ENCODE measurements at places on chromosomes 3 and 15.

- DNase-seq, result peak; percentile 38
Measured at GRCh38 chr3:142888481-142889211, at the start of gene PCOLCE2. TSS of gene PCOLCE2 (minus strand) at chr3:142889083. CDS start at chr3:142888896, 187 bp downstream.

DNA sequence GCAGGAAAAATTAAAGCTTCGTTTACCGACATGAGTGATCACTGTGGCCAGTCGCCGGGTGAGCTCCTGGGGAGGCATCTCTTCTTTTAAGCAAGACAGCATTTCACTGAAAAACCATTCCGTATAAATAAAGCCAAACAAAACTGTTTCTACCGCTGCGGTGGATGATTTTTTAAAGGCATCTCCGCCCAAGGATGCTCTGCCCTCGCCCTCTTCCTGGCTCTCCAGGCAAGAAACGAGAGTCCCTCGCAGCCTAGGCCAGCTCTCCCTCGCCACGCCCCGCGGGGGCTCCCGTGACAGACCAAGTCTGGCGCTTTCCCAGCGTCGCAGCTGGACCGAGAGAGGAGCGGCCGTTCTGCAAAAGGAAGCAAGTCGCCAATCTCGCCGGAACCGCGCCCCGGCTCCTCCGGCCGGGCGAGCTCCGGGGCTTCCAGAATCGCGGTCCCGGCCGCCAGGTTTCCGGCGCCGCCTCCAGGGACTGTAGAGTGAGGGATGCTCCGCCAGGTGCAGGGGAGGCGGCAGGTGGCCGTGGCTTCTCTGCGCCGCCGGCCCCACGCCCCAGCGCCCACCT is 458 bp downstream of the MCF2L2 start:
- peak; percentile 57 for DNase-seq

DNA sequence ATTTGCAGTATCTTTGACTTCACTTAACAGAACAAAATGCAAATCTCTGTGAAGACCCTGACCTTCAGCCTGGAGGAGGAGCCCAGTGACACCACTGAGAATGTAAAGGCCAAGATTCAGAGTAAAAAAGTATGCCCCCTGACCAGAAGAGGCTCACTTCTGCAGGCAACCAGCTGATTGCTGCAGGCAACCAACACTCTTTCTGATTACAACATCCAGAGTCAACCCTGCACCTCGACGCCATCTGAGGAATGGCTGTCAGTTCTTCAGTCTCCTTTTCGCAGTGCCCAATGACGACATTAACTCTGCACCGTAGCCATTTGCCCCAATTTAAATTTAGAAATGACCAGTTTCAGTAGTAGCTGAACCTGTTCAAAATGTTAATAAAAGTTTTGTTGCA is 14.9 kb downstream of the ATP13A3 start:
- DNase-seq, result no peak

- DNase-seq, result no peak
Measured at GRCh38 chr15:91694831-91695210, 158.7 kb upstream of the SLCO3A1 start.

- DNase-seq, result no peak
Measured at GRCh38 chr3:11545186-11545851, 98.4 kb downstream of the VGLL4 start.

DNA sequence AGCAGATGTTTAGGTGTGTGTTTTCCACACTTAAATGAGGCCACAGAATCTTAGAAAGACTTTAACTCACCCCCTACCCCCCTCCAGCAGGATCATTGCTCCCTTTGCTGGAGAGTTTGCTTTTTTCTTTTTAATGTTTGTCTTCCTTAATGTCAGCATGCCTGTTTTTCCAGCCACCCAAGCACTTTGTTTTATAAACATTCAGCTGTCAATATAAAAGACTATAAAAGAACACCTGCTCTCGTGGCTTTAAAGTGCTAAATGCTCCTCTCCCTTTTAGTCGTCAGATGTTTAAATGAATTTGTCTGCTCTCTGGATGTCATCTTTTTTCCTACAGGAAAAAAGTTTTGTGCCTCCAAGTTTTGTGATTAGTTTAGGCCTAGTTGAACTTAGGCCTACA is 61.7 kb downstream of the SIDT1 start:
- no peak for DNase-seq

DNA sequence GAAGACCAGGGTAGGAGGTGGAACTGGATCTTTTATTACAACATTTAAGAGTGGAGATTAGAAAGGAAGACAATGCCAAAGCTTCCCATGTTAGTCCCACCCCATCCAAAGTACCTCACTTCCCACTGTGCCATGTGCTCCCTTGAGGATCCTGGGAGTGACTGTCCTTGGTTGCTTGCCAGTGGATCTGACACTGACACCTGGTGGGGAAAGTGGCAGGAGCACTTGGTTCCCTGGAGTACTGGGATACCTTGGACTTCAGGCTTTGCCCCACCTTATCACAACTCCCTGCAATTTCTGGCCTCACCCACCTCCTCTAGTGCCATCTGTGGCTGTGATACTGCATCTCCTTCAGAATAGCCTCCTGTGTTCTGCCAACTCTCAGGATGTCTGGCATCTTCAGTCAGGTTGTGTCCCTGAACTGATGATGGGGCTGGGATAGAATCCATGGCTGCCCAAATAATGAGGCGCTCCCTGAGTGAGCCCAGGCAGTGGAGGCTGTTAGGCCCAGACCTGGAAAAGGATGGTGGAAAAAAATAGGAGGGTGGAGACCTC is 1.3 kb downstream of the ELL3 start:
- DNase-seq, result no peak

- no peak for DNase-seq
Measured at GRCh38 chr15:89566181-89566580, 9.1 kb upstream of the TICRR start.

- no peak for DNase-seq
Measured at GRCh38 chr15:57611938-57612337, 20.2 kb downstream of the MYZAP start.

DNA sequence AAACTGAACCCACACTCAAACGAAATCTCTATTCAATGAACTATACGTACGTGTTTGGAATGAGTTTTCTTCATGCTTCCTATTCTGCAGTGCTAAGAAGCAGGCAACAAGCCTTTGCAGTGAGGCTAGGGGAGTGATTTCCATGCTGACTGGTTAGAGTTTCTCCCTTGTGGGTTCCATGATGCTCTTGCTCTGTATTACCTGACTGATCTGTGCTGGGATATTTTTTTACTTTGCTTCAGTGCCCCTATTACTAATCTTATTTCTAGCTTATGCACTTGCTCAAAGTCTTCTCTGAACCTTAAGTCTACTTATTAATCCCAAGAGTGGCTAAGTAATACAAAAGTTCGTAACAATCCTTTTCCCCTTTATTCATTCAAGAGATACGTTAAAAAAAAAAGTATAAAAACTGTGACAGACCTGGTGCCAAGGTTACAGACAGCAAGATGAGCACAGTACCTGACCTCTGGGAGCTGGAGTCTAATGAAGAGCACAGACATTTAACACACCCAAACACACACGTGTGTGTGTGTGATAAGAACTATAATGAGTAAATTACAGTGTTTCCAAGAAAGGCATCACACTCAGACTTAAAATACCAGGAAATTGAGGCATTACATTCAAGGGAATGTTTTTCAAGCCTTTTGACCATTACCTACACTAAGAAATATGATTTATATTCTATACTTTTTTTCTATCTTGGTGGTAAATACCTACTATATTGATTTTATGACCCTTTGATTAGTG is 50.5 kb upstream of the FBN1 start:
- DNase-seq, result no peak

GRCh38 chr15:39018966-39019365 is 454.4 kb upstream of the RASGRP1 start:
- DNase-seq, result no peak

GRCh38 chr15:55685286-55685685 is 57.7 kb downstream of the PRTG start:
- DNase-seq, result no peak

DNA sequence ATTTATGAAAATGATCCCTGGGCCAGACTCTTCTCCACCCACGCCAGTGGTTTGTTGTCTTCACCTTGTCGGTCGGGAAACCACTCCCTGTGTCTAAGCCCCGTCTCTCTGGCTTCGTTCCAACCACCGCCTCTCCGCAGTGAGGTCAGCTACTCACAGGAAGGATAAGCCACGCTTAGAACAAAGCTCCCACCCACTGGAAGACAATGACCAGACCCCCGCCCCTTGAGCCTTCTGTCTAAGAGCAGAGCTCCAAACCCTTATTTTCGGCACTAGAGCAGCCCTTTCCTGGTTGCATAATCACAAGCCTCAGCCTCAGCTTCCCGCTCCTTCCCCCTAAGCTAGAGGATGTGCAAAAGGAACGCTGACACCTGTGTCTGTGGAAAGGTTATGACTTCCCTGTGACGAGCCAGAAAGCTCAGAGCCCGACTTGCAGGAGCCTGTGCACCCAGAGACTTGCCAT is 114.9 kb upstream of the MEF2A start:
- peak; percentile 68 for DNase-seq

GRCh38 chr15:89647191-89647851 is 7.9 kb downstream of the KIF7 start:
- peak; percentile 73 for DNase-seq

Measured in activated naive CD4-positive, alpha-beta T cell treated with anti-CD3 and anti-CD28 coated beads, Interleukin-2, amount 10 ng/mL, durations not matched to agents 7 days and 5 days (primary cell).